ENCODE measurements at places on chromosomes 3 and 15.

DNA sequence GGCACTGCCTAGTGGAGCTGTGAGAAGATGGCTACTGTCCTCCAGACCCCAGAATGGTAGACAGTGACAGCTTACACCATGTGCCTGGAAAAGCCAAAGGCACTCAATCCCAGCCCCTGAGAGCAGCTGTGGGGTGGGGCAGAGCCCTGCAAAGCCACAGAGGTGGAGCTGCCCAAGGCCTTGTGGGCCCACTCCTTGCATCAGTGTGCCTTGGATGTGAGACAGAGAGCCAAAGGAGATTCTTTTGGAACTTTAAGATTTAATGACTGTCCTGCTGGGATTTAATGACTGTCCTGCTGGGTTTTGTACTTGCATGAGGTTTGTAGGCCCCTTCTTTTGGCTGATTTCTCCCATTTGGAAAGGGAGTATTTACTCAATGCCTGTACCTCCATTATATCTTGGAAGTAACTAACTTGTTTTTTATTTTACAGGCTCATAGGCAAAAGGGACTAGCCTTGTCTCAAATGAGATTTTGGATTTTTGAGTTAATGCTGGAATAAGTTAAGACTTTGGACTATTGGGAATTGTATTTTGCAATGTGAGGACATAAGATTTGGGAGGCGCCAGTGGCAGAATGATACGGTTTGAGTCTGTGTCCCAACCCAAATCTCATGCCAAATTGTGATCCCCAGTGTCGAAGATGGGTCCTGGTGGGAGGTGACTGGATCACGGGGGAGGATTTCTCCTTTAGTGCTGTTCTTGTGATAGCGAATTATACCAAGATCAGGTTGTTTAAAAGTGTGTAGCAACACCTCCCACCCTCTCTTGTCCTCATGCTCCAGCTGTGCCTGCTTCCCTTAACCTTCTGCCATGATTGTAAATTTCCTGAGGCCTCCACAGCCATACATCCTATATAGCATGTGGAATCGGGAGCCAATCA lies 80.4 kb downstream of the MYO5A start:
- DNase-seq: no peak

- DNase-seq: no peak
Measured at GRCh38 chr3:40766396-40766795, 241.6 kb downstream of the ZNF621 start.

DNA sequence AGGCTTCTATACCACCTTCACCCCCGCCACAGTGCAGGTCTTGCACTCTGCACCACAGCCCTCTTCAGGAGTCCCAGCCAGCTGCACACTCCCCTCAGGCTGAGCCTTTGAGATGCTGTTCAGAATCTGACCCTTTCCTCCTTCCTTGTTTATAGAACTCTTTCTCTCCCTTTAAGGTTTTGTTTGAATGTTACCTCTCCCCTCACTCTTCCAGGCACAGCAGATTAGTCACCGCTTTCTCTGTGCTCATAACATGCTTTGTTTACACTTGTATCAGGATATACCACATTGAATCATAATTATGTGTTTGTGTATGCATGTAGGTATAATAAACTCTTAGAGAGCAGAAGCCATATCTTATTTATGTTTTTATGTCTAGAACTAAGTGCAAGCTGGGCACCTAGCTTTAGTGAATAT lies 168.4 kb upstream of the BCL6 start:
- DNase-seq: no peak

- DNase-seq: no peak
Measured at GRCh38 chr3:197846491-197846890, 55.4 kb downstream of the LRCH3 start.

DNA sequence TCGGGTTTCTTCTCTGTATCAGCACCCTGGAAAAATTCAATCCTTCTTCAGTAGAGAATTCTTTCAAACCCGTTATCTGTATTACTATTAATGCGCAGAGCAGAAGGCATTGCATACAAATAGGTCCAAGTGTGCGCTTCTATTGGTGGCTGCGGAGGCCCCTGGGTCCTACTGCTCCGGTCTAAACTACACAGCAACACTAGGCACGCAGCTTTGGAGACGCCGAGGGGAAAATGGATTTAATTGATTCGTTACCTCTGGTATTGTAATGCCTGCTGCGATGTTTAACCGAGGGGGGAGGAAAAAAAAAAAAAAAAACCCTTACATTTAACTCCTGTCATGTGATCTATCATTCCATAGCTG lies at the start of gene ROBO1:
Gene ROBO1 (minus strand): TSS at position 94 of the 363 bp plus-strand sequence.
- no peak for DNase-seq
